ENCODE measurements at places on chromosomes 1 and 21.

GRCh38 chr21:17523007-17523451 lies 10.2 kb downstream of the CXADR start:
- DNase-seq = no peak

DNA sequence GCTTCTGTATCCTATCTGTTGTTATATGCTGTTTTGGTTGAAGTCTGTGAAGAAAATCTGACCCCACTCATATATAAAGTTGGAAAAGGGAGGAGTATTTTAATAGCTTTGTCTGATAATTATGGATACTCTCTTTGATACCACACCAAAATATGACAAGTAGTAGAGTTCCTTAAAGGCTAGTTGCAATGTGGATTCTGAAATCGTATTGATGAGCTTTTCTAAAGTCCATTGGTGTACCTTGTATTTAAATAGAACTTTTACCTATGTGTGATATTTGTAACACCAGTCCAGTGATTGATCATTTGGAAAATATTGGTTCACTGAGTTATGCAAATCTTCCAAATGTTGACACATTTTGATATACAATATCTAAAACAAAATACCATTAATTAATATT lies 7.7 kb downstream of the GAS5 start:
- DNase-seq = no peak

DNA sequence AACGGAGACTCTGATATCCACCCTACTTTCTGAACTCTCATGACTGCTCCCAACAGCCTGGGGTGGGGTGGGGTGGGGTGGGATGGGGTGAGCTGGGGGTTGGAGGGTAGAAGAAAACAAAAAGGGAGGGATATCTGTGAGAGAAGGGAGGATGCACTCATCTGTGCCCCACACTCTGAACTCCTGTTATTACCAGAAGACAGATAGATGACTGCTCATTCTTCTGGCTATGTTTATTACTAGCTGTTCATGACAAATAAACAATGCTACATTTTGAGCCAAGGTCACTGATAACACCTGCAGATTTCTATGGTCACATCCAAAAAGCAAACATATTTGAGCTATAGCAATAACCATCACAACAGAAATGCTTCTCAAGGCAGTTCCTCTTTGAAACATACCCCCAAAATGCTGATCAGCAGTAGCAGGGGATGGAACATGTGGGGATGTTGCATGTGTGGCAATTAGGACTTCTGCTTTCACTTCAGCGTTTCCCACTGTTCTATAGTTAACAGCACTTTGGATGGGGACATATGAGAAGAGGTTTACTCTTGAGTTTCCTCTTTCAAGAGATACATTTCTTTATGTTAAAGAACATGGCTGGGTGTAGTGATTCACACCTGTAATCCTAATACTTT lies 43.3 kb downstream of the GPR3 start:
- no peak for DNase-seq

- no peak for DNase-seq
Measured at GRCh38 chr1:184563308-184563707, 176.5 kb downstream of the C1orf21 start.

DNA sequence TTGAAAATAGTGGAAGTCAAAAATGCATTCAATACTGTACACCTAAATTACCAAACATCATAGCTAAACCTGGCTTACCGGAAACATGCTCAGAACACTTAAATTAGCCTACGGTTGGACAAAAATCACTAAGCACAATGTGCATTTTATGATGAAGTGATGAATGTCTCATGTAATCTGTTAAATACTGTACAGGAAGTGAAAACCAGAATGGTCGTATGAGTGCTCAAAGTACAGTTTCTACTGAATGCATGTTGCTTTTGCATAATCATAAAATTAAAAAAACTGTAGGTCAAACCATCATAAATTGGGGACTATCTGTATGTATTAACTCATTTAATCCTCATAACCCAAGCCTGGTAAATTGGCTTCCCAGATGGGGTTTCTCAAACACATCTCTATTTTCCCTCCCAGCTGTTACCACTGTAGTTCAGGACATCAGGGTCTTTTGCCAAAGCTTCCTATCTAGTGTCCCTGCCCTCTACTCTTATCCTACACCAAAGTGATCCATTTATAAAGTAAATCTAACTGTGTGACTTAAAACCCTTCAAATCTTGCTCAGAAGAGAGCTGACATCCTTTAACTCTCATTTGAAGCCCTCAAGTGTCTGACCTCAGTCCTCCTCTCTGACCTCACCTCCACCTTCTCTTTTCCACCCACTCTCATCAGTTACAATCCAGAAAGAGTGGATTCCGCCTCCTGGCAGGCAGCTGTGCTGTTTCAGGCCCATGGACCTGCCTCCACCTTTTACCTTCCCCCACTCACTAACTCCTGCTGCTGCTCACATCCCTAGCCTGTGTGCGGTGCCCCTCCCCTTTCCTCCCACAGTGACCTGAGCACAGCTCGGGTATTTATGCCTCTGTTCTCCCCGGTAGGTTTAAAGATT lies 356.4 kb upstream of the ST6GALNAC5 start:
- no peak for DNase-seq

DNA sequence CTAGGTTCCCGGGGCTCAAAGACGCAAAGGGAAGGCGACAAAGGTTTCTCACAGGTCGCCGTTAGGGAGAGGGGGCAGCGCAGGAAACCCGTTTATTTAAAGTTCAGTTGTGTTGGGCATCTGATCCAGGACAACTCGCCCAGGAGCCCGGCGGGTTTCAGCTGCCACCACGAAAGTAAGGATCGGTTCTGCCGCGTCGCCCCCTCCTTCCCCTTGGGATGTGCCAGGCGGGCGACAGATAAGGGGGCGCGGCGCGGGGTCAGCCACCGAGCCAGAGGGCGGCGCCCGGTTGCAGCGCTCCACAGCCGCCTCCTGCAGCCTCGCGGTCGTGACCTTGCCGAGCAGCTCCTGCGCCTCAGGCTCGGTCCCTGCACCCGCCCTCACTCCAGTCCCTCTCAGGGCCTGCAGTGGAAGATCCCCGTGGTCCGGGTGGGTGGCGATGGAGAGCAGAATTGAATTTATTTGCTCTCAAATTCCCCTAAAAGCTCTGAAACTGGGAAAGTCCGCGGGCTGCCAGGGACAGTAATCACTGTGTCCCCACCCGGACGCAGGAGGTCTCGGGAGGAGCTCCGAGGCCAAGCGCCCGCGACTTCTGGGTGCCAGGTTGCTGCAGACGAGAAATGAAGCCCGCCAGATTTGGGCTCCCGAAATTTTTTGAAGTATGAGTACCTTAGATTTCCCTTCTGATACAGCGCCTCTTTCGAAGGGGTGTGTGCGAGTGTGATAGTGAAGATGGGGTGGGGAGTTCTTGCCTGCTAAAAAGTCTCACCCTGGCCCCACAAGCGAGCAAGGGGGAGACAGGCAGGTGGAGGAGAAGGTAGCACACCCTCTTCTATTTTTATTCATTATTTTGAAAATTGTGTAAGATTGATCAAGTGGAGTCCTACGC lies 28.4 kb upstream of the NFIA start:
- DNase-seq = no peak

- no peak for DNase-seq
Measured at GRCh38 chr1:25556791-25557476, 13.5 kb downstream of the LDLRAP1 start.

DNA sequence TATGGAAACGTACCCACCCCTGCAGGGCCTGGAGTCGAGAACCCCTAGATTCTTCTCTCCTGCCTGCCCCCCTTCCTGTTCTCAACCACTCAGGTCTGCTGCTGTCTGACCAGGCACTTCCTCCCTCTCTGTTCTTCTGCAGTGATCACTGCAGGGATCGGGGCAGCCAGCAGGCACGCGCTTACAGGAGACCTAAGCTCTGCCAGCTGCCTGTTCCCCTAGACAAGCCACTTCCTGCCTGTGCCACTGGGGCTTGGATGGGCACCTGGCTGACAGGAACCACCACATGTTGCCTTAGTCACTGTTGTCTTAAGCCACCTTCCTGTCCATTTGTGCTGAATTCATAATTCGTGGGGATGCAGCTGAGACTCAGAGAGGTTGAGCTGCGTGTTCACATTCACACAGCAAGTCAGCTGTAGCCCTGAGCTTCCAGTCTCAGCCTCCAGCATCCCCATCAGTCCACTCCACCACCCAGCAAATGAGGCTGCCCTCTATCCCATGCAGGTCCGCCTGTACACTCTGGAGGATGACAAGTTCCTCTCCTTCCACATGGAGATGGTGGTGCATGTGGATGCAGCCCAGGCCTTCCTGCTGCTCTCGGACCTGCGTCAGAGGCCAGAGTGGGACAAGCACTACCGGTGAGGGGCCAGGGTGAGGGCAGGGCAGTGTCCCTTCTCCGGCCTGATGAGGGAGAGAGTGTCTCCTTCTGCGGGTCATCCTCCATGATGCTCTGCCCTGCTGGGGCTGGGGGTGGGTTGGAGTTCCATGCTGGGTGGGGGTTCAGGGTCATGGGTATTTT lies 18.6 kb downstream of the FAM151A start:
- DNase-seq = no peak

DNA sequence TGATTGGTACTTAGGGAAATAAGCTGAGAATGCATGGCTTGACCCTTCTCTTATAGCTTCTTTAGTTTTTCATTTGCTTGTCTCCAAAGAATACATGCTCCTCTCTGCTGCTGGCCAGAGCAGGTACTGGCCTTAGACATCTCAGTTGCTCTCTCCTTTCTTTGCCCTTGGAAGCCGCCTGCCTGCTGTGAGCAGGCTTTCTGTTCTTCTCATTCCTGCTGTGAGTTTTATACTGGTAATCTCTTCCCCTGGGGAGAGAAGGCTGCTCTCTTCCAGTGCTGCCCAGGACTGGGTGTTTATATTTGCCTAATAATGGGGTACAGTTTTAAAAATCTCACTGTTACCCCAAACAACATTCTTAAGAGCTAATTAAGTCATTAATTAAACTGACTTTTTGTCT lies 323.5 kb upstream of the LRRC7 start:
- DNase-seq = no peak

GRCh38 chr1:25128121-25128621 lies 104.1 kb downstream of the SYF2 start:
- DNase-seq = no peak

GRCh38 chr1:236282719-236283118 lies 961 bp upstream of the ERO1B start:
- DNase-seq = no peak

- DNase-seq = peak; percentile 31
Measured at GRCh38 chr1:114062477-114063099, 83.3 kb downstream of the OLFML3 start.

DNA sequence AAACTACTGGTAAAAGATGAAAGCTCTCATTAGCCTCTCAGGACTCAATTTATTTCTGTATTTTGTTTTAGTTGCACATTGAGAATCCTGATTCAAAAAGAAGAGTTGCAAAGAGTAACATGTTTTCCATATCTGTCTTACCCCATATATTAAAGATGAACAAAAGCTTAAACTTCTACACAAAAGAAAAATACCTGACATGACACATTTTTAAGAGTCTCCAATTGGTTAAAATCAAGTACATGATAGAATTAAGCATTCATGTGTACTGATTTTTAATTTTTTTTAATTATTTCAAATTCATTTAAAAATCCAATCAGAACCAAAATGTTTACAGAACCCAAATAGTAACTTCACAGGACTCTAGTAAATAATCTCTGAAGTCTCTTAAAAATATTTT lies 72.0 kb downstream of the FOXJ3 start:
- no peak for DNase-seq

DNA sequence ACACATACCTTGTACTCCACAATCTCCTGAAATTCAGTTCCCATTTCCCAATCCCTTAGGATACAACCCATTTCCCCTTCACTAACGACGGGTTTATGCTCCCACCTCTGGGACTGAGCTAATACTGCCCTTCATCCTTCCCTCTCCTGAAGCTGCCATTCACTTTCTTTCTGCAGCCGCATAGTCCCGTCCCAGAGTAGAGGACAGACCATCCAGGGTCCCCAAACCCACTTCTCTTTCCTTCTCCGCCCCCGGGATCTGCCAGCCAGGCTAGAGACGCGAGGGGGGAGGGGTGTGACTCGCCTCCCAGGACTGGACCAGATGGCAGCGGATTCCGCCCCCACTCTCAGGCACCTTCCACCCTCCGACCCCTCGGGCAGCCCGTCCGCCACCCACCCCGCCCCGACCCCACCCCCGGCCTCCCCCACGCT lies 679 bp downstream of the ABL2 start:
- DNase-seq = no peak

- no peak for DNase-seq
Measured at GRCh38 chr1:21931171-21932093, 5.7 kb downstream of the HSPG2 start.

DNA sequence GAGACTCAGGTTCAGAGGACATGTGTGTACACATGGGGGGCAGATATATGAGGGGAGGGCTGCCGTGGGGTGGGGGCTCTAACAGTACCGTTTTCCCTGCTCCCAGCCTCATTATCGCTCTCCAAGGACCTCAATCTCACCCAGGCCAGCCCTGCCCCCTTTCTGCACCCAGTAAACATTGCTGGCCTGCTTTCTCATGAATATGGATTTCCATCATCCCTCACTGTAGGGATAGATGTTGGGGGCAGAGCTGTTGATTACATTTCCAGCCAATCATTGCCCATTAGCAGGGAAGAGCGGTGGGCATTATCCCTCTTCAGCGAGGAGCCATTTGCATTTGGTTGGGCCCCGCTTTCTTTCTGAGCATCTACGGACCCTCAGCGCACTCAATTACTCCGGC lies 273.8 kb downstream of the RPS6KC1 start:
- DNase-seq = no peak

GRCh38 chr1:88376421-88376820 lies 307.7 kb upstream of the PKN2 start:
- DNase-seq = no peak

- DNase-seq = no peak
Measured at GRCh38 chr1:7069931-7070330, 284.7 kb downstream of the CAMTA1 start.

DNA sequence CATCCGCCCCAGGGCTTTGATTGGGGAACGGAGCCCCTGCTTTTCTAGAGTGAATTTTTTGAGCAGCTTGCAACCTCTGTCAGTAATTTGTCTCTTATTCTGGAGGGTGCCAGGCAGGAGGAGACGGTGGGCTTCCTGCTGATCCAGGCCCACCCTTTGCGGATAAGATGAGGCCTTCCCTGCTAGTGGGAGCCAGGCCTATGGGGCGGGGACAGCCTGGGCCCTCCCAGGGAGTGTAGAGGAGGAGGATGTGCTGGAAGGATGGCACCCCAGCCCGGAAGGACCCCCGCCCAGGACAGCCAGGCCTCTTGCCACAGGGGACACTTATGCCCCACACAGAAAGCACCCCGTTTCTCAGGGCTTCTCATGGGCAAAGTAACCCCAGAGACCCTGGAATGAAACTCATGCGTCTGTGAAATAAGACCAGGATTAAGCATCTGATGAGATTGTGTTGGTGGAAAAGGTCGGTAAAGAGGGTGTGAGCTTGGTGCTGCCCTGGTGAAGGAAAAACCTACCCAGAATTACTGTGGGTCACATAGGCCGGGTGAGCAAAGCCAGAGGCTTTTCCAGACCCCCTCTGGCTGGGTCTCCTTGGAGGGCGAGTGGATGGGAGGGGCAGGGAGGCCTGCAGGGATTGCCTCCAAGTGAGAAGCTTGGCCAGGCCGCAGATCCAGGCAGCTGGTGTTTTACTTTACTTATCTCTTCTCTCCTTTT lies 118.7 kb downstream of the SIK1 start:
- no peak for DNase-seq

GRCh38 chr1:103220631-103221041 lies 112.3 kb upstream of the COL11A1 start:
- DNase-seq = peak; percentile 86

- no peak for DNase-seq
Measured at GRCh38 chr1:229407206-229408026, 26.5 kb downstream of the ACTA1 start.

Measured in fibroblast of skin of left biceps (primary cell).